ENCODE measurements at places on chromosomes 3 and 15.

DNA sequence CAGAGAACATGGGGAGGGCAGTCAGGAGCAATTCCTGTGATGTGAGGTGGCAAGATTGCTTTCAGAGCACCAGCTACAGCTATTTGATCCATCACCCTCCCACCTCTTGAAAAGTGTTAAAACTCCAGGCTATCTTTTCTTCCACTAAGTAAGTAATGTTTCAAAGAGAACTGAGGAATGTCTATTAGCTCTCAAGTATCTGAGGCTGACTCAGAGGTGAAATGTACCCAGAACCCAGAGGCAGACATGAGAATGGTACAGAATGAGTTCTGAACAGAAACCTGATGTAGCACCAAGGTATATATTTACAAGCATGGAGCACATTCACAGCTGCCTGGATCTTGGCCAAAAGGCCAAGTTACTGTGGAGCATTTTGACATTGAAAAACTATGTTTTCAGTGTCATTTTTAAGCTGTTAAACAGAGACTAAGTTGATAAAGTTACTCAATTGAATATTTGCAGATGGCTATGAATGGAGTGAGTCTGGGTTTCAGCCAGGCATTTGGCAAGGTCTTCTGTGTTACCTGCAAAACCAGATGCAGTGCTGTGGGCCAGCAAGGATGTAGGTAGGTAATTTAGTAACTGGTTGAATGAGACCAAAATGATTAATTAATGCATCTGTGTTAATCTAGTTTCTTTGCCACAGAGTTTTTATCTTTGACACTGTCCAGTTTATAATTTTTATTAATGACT is 227.7 kb upstream of the CD96 start:
- no peak for DNase-seq

DNA sequence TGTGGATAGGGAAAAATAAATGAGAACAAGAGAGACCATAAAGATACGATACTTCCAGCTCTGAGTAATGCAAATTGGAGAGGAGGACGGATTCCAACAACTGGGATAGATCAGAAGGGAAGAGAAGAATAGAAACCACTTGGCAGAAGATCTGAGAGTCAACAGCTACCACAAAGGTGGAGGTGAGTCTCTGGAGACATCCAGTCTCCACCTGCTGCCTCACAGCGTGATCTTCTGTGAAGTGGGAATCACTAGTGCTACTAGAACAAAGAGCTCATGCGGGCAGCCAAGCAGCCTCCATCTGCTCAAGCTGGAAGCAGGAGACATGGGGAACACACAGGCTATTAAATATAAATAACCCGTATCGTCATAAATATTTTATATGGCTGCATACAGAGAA is 558.5 kb upstream of the CFAP20DC start:
- peak; percentile 91 for DNase-seq

GRCh38 chr3:134463676-134464063 is 22.1 kb downstream of the ANAPC13 start:
- no peak for DNase-seq

GRCh38 chr15:100107606-100108225 is 234.1 kb downstream of the ADAMTS17 start:
- DNase-seq, result no peak

GRCh38 chr3:197204736-197205135 is 93.7 kb downstream of the DLG1 start:
- no peak for DNase-seq

- no peak for DNase-seq
Observed at GRCh38 chr15:98800437-98801233, 152.3 kb downstream of the IGF1R start.

GRCh38 chr3:183475016-183475763 is 46.8 kb upstream of the MCF2L2 start:
- no peak for DNase-seq

DNA sequence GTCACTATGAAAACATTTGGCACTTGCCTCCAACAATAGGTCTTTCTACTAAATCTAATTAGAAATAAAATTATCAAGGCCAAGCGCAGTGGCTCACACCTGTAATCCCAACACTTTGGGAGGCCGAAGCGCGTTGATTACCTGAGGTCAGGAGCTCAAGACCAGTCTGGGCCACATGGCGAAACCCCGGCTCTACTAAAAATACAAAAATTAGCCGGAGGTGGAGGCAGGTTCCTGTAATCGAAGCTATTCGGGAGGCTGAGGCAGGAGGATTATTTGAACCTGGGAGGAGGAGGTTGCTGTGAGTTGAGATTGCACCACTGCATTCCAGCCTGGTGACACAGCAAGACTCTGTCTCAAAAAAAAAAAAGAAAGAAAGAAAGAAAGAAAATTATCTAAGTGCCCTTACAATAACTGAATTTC is 1.6 kb upstream of the PLD1 start:
- DNase-seq, result no peak

GRCh38 chr3:98513091-98513511 is 9.6 kb downstream of the CLDND1 start:
- DNase-seq, result no peak

DNA sequence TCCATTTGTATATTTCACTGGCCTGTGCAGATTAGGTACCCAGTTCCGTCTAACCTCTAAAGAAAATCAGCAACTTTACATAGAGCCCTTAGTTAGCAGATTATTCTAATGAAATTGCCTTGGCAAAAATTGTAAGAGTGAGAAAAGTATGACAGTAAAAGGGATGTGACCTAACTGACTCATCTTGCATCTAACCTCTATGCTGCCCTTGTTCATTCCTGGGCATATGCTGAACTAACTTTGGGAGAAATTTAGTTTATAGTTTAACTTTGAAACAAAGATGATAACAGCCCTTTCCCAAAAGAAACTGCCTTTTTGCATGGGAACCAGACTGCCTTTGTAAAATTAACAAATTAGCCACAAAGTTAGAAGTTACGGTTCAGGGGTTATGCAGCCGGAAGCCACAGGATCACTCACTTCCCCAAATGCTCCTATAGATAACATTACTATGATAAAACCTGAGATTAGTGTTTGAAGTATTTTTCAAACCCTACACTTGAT is 839.8 kb upstream of the ALCAM start:
- DNase-seq, result no peak

- no peak for DNase-seq
Observed at GRCh38 chr3:68306571-68306970, 625.8 kb downstream of the TAFA4 start.

All from NCI-H1092 (cell line).